ENCODE measurements at places on chromosomes 1 and 21.

DNA sequence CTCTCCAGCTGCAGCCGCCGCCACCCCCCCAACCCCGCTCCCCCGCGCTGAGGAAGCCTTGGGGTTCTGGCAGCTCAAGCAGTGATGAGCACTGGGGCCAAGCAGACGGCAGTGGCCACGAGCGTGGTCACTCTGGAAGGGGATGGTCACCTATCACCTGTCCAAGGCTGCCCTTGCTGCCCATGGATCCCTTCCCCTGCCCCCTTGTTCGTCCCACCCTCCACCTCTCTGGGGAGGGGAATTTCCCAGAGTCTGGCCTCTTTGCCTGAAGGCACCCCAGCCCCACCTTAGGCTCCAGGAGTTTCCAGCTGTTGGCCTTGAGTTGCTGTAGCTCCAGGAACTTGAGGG is 7.2 kb upstream of the SMIM12 start:
- DNase-seq = no peak

- no peak for DNase-seq
Measured at GRCh38 chr1:101081496-101082488, 56.2 kb upstream of the DPH5 start.

GRCh38 chr1:201038186-201038876 is 14.8 kb upstream of the KIF21B start:
- DNase-seq = no peak

GRCh38 chr1:232664844-232665777 is 35.2 kb upstream of the SIPA1L2 start:
- no peak for DNase-seq

GRCh38 chr1:233714631-233715217 is 100.8 kb downstream of the KCNK1 start:
- DNase-seq = no peak

GRCh38 chr1:86965827-86966182 is 51.4 kb downstream of the HS2ST1 start:
- DNase-seq = no peak

DNA sequence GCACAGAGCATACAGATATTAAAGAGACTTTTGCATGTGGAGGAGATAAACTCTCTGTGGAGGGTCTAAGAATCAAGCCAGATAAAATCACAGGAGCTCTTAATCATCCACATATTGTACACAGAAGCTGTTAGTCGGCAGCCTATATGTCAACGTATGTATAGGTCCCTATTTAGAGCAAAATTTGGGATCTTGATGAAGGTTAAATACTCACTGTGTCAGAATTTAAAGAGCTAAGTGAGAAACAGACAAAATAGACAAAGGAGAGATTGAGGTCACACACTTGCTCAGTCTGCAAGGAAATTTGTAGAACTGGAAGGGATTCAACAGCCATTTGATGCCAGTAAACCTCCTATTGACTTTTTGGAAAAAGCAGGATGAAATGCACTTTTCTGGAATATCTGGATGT is 4.1 kb upstream of the IRF2BP2 start:
- DNase-seq = no peak

GRCh38 chr1:94738371-94738770 is 81.8 kb upstream of the SLC44A3 start:
- DNase-seq = no peak

DNA sequence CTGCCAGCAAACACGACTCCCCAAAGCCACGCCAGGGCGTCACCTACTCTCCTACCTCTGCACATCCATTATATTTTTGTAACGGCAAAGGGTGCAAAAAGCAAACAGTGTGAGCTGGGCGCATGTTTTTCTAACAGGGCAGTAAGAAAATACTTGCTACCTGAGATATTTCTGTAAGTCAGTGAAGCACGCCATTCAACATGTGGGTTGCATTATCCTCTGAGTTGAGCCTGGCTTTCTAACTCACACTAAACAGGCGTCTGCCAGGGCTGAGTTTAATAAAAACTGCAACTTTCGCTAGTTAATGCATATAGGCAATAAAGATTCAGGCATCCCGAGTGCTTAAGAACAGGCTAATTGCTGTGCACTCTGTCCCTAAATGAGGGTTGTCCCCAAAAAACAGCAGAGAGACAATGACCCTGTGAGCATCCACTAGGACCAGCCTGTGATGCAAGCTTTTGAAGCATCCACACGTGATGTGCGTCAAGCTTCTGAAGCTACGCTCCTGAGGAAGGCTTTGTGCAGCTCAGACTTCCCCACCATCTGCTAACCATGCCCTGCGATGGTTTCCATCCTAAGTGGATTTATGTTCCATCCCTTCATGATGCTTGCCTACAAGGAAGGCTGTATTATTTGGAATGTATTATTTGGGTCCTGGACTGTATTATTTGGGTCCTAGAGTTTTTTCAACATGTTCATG is 70.0 kb upstream of the SIM2 start:
- DNase-seq = no peak

DNA sequence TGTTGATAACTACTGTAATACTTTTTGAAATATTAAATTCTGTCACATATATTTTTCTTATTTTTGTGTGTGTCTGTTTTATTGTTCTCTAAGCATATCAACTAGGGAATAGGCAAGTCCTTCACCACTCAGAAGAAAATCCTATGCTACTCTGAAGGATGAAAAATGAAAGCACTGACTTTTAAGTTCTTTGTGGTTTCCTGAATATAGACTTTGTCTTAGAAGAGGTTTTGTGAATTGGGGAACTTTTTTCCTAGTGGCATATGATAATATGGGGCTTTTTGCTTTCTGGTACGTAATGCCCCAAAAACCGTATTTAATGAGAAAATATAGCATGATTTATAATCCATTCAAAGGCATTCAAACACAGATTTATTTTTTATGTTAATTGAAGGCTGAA is 136.0 kb downstream of the SNX7 start:
- DNase-seq = no peak

DNA sequence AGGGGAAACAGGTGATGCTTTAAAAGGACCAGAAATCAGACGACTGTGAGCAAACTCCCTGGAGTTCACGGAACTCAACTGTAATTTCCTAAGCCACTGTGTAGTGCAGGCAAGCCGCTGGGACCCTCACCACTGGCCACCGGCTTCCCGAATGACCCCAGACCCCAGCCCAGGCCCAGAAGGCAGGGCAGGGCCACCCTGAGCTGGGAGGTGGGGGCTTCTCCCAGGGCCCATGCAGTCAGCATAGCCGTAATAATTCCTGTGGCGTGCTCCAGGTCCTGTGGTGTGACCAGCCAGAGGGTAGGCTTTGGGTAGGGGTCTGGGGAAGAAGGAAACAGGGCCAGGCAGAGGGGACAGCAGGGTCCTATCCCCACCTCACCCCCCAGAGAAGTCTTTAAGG is 3.5 kb upstream of the ARF1 start:
- DNase-seq = no peak

DNA sequence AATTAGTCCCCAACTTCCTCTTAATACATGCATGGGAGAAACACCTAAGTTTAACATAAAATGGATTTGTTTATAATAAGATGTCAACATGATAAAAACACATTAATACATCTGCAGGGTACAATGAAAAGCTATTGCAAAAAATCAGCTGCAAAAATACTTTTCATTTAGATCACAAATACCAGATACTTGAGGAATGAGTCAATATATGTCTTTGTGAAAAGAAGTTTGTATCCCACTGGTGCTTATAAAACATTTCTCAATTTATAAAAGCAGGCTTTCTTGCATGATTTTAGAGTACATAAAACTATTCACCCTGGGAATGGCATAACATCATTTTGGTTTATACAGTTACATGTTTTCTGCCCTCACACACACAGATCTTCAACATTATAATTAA is 18.6 kb upstream of the PRKAA2 start:
- no peak for DNase-seq

- DNase-seq = no peak
Measured at GRCh38 chr1:89271341-89272015, 1.2 kb downstream of the GBP5 start.

DNA sequence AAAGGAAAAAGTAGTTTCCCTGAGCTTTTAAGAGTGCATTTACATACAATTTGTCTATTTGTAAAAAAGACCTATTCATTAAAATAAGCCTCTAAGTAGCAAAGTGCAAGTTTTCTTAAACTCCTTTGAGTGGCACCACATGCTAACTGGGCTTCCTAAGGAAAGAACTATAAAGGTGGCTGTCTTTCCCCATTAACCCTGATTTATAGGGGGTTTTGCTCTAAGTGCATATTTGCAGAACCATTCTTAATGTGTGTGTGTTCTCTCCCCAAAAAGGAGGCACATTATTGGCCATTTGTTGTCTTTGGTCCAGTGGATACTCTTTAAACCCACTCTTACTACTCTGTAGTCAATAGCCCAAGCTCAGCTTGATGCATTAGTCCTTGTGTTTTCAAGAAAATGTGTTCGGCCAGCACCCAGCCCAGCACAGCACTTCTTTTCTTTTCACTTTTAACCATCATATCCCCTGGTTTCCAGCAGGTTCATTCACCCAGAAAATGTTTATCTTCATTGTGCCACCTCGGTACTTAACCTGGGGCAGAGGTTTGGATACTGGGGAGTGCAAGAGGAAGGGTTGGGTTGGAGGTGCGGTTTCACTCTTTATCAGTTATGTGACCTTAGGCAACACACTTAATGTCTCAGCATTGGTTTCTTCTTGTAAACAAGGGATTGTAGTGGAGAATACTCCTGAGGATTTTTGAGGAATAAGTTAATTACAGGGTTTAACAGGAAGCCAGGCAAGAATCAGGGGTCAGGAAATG is 161.9 kb upstream of the UBE2U start:
- no peak for DNase-seq

GRCh38 chr1:18333220-18333619 is 147.5 kb upstream of the KLHDC7A start:
- no peak for DNase-seq

DNA sequence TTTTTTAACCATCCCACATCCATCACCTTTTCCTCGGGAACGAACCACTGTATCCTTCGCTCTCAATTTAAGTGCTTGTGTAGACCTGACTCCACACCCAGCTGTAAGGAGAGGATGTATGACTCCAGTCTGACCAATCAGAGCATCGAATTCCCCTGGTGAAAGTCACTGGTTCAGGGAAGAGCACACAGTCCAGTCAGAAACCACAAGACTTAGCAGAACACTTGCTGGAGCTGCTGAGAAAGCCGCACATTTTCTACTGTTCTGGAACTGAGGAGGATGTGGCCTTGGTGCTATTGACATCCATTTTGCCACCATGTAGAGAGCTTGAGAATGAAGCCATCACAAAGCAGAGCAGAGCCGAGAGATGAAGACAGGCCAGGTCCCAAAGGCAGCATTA is 59.9 kb upstream of the CNN3 start:
- no peak for DNase-seq

- no peak for DNase-seq
Measured at GRCh38 chr1:114026797-114027196, 47.5 kb downstream of the OLFML3 start.

GRCh38 chr1:229152311-229152710 is 118.6 kb upstream of the RAB4A start:
- DNase-seq = no peak

GRCh38 chr1:56868761-56869160 is 14.2 kb downstream of the C8A start:
- DNase-seq = no peak

- no peak for DNase-seq
Measured at GRCh38 chr21:27129694-27130093, 162.8 kb upstream of the ADAMTS5 start.

DNA sequence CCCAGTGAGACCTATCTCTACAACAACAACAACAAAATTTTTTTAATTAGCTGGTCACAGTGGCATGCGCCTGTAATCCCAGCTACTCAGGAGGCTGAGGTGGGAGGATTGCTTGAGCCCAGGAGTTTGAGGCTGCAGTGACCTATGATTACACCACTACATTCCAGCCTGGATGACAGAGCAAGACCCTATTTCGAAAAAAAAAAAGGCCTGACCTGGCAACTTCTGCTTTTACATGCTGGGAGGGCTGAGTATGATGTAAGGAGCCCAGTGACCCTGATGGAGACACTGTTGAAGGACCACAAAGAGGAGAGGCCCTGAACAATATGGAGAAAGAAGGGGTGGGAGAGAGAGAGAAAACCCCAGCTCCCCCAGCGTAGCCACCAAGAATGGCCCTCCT is 9.2 kb upstream of the VPS26C start:
- DNase-seq = no peak

DNA sequence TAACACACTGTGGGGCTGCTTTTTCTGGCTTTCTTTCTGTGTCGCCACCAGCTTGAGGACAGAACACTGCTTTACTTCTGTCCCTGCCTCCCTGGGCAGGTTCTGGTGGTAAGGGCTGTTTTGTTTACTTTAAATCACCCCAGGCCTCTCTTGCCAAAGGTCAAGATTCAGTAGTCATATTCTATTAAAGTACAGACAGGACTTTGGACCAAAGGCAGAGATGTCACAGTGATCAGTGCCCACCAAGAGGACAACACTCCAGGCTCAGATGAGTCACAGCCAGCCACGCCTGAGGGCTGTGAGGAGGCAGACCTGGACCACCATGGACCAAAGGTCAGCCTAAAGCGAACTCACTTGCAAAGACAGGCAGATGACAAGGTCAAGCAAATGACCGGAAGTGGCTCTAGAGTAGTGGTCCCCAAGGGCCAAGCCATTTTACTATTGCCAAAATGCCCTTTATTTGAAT is 200.0 kb downstream of the RHOU start:
- DNase-seq = no peak

DNA sequence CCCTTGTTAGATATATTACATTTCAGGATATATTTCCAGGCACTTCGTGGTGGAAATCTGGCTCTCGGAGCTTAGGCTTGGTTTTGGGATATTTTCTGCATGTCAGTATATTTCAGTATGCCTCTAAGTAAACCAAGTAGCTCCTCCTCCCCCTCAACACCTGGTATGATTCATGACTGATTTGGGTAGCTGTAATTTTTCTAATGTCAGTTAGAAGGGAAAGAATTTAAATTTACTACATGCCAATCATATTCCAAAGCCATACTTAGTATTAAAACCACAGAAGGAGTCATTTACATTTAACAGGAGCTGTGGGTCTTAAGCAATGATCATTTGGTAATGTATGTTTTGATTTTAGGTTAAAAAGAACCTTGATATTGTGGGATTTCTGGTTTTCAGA is 40.6 kb downstream of the ST6GALNAC3 start:
- no peak for DNase-seq

DNA sequence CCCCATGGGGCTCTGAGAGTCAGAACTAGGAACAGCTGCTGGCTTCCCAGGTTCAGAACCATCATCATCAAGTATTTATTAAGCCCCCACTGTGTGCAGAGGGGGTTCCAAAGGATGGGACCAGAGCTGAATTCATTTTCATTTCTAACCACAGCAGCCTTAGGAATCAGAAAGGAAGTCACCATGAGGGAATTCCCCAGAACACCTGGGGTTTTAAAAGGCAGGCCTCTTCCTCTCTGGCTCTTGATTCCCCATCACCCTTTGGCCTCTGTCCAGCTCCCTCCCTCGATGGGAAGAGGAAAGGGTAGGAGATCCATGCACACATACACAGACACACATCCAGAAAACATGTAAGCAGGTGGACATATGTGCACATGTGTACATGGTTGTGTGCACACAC is 1.3 kb upstream of the KCNN3 start:
- no peak for DNase-seq

- no peak for DNase-seq
Measured at GRCh38 chr1:245448975-245449431, 294.2 kb downstream of the KIF26B start.
